HTR-8/SVneo (cell line): ENCODE measurements at places on chromosomes 4 and X.

- DNase-seq: no peak
Measured at GRCh38 chr4:75844151-75844662, 58.0 kb downstream of the PPEF2 start.

DNA sequence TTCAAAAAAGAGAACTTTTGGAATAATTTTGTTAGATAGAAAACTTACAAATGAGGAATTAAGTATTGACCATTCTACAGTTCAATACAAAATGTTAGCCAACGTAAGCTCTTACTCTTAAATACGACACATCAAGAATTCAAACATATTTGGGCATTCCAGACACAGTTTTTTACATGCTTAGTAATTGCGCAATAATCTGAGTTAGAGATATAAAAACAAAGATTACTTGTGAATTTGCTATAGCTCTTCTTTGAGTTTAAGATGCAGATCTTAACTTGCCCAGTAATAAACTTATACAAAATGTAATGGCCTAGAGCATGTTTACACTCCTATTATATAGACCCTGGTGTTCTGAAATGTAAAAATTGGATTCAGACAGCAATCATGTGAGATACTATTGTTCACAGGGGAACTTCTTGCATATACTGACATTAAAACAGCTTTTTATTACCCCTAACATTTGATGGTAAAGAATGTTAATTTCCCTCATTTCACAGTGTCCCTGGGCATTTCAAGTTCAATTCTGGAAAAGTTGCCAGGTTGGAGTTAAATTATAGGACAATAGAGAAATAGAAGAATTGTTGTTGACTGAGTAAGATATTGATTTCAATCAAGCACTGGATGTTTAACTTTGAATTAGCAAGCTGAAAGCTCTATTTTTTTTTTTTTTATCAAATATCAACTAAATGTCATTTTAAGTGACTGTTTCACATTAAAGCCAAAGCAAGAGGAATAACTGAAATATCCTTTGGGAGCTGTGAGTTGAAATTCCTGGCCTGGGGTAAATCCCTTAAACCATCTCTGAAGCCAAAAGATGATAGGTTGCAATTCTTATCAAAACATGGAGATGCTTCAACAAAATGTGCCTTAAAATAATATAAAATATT lies 910 bp downstream of the HPGDS start:
- DNase-seq: no peak

GRCh38 chr4:139642364-139642763 lies 23.3 kb upstream of the MGST2 start:
- DNase-seq: no peak

GRCh38 chr4:129014566-129015509 lies 78.5 kb downstream of the SCLT1 start:
- DNase-seq: no peak

- DNase-seq: no peak
Measured at GRCh38 chrX:69280933-69281332, 115.7 kb upstream of the PJA1 start.

DNA sequence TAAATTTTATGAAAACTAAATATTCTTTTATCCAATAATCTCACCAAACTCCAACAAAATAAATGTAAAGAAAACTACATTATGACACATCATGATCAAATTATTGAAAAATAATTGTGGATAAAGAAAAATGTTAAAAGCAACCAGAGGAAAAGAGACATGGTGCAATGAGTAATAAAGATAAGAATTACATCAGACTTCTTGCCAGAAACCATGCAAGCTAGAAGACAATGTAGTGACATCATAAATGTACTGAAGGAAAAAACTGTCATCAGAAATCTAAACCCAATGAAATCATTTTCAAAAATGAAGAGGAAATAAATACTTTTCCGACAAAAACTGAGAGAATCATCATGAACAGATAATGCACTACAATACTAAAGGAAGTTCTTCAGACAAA lies 135.9 kb upstream of the EOLA2 start:
- DNase-seq: no peak

DNA sequence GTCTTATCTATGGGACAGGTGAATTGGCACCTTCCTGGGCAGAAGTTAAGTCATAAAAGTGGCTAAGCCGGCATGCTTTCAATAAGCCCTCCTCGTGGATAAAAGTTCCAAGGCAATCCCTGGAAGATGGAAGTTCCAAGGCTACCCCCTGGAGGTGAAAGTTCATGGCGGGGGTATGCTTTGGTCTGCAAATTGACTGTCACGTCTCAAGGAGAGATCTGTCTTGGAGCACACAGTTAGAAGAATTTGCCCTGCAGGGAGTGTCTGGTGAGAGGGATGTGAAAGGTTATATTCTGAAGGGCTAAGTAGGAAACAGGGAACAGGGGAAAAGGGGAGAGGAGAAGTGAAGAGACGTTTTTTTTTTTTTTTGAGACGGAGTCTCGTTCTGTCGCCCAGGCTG lies 26.2 kb upstream of the GPR173 start:
- DNase-seq: no peak

- DNase-seq: no peak
Measured at GRCh38 chr4:111807576-111807975, 337.7 kb upstream of the FAM241A start.

GRCh38 chrX:38206542-38206941 lies 14.1 kb downstream of the SRPX start:
- DNase-seq: no peak

GRCh38 chrX:65195621-65196020 lies 219.4 kb upstream of the ZC4H2 start:
- DNase-seq: no peak

- DNase-seq: peak; percentile 30
Measured at GRCh38 chr4:82561786-82562563, at the start of gene TMEM150C. Gene TMEM150C, minus strand, starts transcription at chr4:82561988. Its CDS starts 57,331 bp downstream, at chr4:82504657.

- DNase-seq: no peak
Measured at GRCh38 chr4:80268081-80268823, 1.8 kb downstream of the FGF5 start.
